ENCODE measurements at places on chromosomes 11 and 22. TPM values are rescaled to one million over a fixed set of nuclear protein-coding genes. Genes with fewer than 3 reads are reported as not detected.

DNA sequence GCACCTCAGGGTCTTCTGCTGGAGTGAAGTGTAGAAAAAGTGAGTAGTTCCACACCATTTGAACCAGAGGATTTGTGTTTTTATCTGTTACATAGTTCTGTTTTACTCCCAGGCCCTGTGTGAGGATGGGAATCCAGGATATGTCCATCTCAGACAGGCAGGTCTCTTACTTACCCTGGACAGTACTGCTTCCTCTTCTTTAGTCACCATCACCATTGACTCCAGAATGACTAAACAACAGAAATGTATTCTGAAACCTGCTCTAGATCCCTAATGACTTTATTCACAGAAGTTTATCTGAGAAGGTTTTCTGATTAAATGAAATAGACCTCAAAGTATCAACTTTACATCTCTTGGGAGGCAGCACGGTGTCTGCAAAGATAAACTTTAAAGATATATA is 33.6 kb downstream of the CYP2R1 start:
- DNase-seq = no peak

GRCh38 chr22:16834971-16835370 is 9.8 kb upstream of the XKR3 start:
- no peak for DNase-seq

WNT11 gene
- 20.1 TPM for polyA plus RNA-seq

GRCh38 chr11:83721263-83721662 is 435.1 kb upstream of the CCDC90B start:
- no peak for DNase-seq

GRCh38 chr11:120839846-120840402 is 184.0 kb upstream of the TBCEL start:
- no peak for DNase-seq

GRCh38 chr11:79482800-79483199 is 42.0 kb upstream of the TENM4 start:
- DNase-seq = no peak

GRCh38 chr22:17140826-17141766 is 18.0 kb downstream of the HDHD5 start:
- no peak for DNase-seq

GRCh38 chr22:48315439-48316256 is 1512.0 kb downstream of the BRD1 start:
- DNase-seq = no peak

- no peak for DNase-seq
Observed at GRCh38 chr11:122843281-122844141, 5.2 kb downstream of the CRTAM start.

GRCh38 chr22:23520863-23521440 is 59.1 kb downstream of the IGLL1 start:
- peak; percentile 72 for DNase-seq

- no peak for DNase-seq
Observed at GRCh38 chr11:44057340-44057739, 8.7 kb upstream of the ACCS start.

DNA sequence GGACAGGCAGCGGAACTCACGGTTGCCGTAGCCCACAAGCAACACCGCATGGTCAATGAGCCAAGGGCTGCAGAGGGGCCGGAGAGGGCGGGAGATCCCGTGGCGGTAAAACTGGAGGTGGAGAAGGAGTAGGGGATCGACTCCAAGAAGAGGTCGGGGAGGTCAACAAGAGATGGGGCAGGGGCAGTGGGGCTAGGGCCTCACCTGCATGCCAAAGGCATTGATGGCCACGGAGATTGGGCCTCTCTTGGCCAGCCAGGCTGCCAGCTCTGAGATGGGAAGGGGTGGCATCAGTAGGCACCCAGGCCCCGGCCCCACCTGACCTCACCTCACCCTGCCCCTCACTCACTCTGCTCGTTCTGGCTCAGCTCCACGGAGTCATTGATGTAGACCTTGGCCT is 3.9 kb downstream of the CTSF start:
- no peak for DNase-seq

GRCh38 chr22:31425331-31426050 is 26.1 kb downstream of the DRG1 start:
- no peak for DNase-seq

GRCh38 chr11:70528046-70528793 is 129.9 kb downstream of the CTTN start:
- DNase-seq = no peak

FOLH1 gene
- polyA plus RNA-seq = 17.3 TPM

- no peak for DNase-seq
Observed at GRCh38 chr11:60208146-60208895, 25.4 kb upstream of the MS4A6A start.

- no peak for DNase-seq
Observed at GRCh38 chr22:48370508-48371325, 1457.0 kb downstream of the BRD1 start.

RCN1 gene
- polyA plus RNA-seq = 179 TPM

- no peak for DNase-seq
Observed at GRCh38 chr11:66491315-66491935, 11.2 kb downstream of the DPP3 start.

CD248 gene
- 70.3 TPM for polyA plus RNA-seq

DNA sequence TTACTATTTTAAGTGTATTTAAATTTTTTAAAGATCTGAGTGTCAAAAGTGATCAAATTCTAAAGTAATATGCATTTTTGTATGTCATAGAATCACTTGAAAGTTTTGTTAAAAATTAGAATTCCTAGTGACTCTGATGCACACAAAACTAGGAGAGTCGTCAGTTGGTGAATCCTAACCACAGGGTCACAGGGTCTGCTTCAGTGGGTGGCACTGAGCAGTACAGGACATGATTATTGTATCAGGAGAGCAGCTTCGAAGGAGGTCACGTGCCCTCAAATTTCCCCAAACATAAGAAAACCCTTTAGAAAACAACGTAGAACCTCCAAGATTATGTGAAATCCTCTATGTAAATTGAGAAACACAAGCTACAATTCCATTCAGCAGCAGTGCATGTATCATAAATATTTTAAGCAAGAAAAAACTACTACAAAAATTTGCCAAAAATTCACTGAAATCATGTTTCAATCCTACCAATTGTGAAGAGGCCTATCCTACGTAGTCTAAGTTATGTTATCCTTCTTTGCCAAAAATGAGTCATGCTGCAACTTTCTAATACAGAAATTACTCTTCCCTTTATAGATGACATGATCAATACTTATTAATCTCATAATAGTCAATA is 323.6 kb downstream of the AASDHPPT start:
- DNase-seq = no peak

All from renal pelvis (tissue), 12 donors.